ENCODE measurements at places on chromosomes 7 and 10. TPM values are rescaled to one million over a fixed set of nuclear protein-coding genes. Genes with fewer than 3 reads are reported as not detected.
A peak's percentile ranks its signal among the peaks of the same experiment; 100 is the strongest.

DNA sequence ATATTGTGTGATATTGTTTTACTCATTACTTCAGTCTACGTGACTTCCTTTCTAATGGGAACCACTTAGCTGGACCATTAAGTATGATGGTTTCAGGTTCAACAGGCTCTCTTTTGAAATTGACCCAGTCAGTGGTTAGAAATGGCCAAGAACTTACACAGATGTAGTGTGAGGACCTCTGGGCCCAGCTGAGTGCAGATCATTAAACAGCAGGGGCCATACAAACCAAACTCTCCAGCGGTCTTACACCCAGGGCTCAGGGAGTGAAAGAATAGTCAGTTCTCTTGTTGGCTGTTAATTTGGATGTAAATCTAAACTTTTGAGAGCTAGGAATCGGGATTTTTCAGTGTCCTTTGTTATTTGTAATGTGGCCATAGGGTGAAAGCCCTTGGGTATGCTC lies 107.3 kb downstream of the CELF2 start:
- no peak for DNase-seq

GRCh38 chr10:124942317-124943169 lies 620 bp downstream of the ZRANB1 start:
- no peak for DNase-seq

Gene VGF
- 0.63 TPM for total RNA-seq

- peak; percentile 42 for DNase-seq
Measured at GRCh38 chr10:28375399-28376354, 72.8 kb upstream of the MPP7 start.

- no peak for DNase-seq
Measured at GRCh38 chr10:114538181-114538906, 119.7 kb downstream of the ABLIM1 start.

DNA sequence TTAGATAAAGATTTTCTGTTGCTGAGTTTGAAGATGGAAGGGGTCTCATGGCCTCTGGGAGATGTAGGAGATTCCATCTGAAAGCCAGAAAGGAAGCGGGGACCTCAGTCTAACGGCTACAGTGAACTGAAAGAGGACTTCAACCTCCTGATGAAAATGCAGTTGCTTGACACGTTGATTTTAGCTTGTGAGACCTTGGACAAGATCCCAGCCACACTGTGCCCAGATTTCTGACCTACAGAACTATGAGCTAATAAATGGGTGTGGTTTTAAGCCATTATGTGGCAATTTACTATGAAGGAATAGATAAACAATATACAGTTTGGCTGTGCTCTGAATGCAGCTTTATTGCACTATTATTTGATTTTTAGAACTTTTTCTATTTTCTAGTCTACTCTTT lies 342.3 kb upstream of the SEMA3D start:
- peak; percentile 49 for DNase-seq

DNA sequence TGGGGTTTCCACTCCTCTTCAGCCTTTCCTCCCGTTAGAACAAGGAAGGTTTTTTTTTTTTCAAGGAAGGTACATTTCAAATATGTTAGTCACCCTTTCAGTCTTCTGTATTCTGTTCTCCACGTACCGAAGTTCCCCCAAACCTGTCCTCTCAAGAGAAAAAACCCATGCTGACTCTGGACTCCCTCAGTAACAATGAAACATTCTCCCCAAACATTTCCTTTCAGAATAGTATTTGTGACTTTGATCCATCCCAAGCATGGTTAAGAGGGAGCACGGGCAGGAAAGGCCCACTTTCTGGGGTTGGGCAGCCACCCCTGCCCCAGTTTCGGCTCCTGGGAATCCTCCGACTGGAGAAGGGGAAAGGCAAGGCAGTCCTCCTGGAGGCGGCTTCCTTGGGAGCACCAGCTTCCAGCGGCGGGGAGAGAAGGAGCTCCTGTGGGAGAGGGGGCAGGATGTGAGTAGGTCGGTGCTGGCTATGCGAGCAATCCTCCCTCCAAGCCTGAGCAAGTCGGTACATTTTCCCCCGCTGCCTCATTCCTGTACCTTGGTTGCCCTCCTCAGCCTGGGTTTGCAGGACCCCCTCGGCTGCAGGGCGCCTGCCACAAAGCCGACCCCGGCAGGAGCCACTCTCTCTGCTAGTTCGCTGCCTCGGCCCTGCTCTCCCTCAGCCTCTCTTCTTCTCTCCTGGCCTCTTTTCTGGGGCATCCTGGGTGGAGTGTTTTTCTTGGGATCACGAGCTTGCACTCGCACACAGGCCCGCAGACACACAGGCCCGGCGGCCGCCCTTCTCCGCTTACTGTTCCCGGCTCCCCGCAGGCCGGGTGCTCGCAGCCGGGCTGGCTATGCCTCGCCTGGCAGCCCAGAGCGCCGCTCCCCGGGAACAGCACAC lies 2.1 kb upstream of the HOXA1 start:
- DNase-seq = no peak

- DNase-seq = peak; percentile 20
Measured at GRCh38 chr10:76974017-76974691, 663.5 kb downstream of the KCNMA1 start.

GRCh38 chr7:130441408-130441869 lies 623 bp upstream of the CEP41 start:
- no peak for DNase-seq

GRCh38 chr7:129055294-129055816 lies 444 bp upstream of the TNPO3 start:
- no peak for DNase-seq

DNA sequence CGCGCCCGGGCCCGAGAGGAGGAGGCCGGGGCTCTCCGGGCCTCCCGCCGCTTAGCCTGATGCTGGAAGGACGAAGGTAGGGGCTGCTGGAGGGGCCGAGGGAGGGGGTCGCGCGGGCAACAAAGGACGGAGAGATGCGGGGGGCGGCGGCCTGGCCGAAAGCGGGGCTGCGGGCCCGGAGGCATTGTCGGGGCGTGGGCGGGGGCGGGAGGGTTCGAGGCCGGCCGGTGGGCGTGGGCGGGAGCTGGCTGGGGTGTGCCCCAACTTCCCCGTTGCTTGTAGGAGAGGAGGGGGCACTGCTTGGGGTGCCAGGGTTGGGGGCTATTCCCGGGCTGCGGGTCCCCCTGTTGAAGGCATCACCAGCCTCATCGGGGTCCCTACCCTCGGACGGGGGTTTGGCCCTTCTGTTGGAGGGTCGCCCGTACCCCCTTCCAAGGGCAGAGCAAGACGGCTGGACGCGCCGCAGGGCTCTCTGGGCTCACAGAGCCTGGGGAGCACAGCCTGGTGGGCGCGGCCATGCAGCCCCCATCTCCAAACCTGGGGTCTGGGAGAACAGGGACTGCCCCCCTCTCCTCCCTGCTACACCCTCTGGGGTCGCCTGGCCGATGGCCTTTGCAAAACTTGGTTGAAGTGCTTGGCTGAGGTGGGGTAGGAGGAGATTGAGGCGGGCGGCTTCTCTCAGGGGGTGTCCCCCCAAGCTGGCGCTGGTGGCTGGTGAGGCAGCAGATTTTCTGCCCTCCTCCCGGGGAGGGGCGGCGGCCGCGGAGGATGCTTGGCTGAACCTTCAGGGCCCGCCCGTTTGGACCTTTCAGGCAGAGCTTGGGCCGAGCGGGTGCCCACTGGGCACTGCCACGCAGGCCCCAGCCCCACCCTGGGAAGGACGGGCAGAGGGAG lies 699 bp downstream of the CLIP2 start:
- DNase-seq = no peak

GRCh38 chr7:65475734-65476319 lies 102.2 kb downstream of the ZNF92 start:
- DNase-seq = no peak

Gene CLRN3
- total RNA-seq = not detected
